ENCODE measurements at places on chromosomes 16 and 17. TPM values are rescaled to one million over a fixed set of nuclear protein-coding genes. Genes with fewer than 3 reads are reported as not detected.

The CHP2 gene
- not detected for total RNA-seq

The HSF5 gene
- total RNA-seq, result not detected

The ESRP2 gene
- total RNA-seq, result 0.08 TPM

The PLXDC1 gene
- 0.09 TPM for total RNA-seq

The PLCG2 gene
- total RNA-seq, result 4.5 TPM

The MPV17L gene
- 4.9 TPM for total RNA-seq

The KCNJ12 gene
- 1.2 TPM for total RNA-seq

The CCL4L2 gene
- not detected for total RNA-seq

The PERCC1 gene
- not detected for total RNA-seq

The MMP15 gene
- total RNA-seq, result 22.2 TPM

The NCBP3 gene
- 30.9 TPM for total RNA-seq

The PRSS36 gene
- total RNA-seq, result 0.29 TPM

The MMP2 gene
- total RNA-seq, result 9.2 TPM

The SLC16A11 gene
- not detected for total RNA-seq

The TBX21 gene
- total RNA-seq, result 0.10 TPM

The TEX14 gene
- total RNA-seq, result 0.06 TPM

The SPNS2 gene
- 14.1 TPM for total RNA-seq

The TEKT1 gene
- total RNA-seq, result 0.12 TPM

The SOX15 gene
- total RNA-seq, result 0.18 TPM
